ENCODE measurements at places on chromosomes 5 and 9.

DNA sequence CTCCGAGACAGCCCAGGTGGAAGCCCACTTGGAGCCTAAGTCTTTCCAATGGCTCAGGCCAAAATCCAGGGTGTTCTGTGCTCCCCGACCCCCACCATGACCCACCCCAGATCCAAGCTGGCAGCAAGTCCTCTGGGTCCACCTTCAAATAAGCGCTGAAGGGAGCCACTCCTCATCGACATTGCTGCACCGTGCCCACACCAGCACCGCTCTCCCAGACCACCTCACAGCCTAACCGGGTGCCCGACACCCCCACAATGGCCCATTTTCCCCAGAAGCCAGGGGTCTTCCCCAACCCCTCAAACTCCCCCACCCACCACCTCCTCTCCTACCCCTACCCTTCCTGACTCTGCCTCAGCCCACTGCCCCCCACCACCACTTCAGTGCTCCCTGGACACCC, 50.5 kb downstream of the SEMA4D start:
- no peak for DNase-seq

DNA sequence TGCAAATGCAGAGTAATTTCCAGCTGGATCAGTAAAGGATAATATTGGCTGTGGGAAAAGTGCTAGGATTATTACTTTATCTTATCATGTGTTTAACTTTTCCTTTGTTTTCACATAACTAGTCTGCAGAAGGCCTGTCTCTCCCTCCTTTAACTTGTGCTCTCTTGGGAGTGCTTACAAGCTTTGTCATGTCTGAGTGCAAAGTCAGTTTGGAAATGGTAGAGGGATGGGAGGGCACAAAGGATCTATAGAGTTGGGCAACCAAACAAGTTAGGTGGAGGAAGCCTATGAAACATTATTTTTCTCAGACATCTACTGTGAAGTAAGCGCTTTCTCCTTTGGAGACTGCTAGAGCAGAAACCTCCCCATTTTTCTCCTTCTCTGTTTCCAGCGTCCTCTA, 308.8 kb downstream of the ARHGAP26 start:
- DNase-seq: no peak

DNA sequence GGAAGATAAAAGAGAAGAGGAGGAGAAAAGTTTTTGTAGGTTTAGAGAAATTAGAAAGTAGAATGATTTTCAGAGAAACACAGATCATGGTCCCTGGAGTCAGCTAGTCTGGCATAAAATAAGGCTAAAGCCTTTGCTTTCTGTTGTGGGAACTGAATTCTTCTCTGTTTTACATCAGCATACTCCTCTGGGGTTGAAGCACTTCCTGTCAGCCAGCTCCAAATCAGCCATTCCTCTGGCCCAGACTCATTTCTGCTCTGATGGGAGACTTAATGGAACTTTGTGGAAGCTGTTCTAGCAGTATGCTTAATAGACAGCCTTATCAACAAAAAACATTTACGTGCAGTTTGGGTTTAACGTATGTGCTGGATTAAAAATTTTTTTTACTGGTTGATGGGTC, 143.2 kb downstream of the HMHB1 start:
- DNase-seq: no peak

DNA sequence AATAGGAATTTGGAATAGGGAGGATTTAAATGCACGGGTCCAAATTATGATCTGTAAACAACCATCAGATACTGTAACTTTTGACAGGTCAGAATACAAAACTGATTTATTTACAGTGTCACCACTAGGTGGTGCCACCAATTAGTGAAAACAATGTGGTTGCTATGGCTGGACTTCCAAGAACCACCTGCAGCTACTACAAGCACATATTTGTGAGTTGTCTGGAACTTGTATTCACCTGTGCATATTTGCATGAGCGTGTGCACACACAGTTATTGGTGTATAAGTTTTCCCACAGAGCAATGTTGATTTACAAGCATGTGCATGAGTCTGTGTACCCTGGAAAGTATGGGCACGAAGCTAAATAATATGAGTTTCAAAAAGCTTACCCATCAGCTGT, 3.0 kb upstream of the HRCT1 start:
- peak; percentile 37 for DNase-seq

- no peak for DNase-seq
These were observed 3.4 kb upstream of the APBA1 start for GRCh38 chr9:69675563-69675962.

DNA sequence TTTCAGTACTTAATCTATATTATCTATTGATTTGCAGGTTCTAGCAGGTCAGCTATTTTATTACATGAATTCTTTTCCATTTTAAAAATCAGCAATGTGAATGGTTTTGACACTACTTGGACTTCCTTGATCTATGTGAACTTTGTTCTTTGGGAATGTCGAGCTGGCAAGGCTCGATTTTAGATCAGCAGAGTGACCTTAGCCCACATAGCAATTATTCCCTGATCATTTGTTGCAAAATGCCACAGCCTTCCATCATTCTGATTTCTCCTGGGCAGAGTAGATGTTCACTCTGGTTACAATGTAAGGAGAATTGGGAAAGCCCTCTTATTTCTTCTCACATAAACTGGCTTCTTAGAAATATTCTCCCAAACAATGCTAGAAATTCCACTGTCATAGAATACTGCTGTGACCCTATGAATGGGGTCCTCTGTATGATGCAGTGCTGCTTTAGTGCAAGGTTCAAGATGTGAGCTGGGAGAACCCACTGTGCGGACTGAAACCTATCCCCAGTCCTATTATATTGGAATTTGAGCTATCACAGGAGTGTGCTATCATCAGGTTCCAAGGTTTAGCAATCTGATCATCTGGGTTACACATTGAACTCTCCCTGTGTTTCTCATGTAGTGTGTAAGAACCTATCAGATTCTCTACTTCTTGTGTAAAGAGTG, 15.7 kb upstream of the GDA start:
- no peak for DNase-seq
